ENCODE measurements at places on chromosomes 12 and 14.

DNA sequence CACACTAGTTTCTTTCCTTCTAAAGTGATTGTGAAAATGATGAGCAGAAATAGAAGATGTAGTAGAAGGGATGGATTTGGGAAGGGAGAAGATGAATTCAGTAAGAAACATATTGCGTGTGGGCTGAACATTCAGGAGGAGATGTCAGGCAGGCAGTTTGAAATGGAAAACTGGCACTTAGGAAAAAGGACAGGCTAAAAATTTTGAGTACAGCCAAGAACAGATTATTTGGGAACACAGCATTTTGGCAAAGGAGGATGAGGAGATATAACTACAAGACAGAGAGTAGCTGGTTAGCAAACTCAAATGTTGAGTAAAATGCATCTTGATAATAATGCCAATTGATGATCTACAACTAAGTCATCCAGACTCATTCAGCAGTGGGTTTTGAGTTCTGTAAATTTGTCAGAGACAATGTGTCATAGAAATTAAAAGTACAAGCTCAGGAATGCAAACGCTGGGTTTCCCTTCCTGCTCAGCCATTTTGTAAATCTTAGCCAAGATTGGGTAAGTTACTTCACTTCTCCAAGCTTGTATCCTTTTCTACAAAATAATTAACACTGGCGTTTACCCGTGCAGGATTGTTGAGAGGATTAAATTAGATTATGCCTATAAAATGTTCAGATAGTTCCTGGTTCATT lies 255.0 kb downstream of the NAV3 start:
- DNase-seq = no peak

DNA sequence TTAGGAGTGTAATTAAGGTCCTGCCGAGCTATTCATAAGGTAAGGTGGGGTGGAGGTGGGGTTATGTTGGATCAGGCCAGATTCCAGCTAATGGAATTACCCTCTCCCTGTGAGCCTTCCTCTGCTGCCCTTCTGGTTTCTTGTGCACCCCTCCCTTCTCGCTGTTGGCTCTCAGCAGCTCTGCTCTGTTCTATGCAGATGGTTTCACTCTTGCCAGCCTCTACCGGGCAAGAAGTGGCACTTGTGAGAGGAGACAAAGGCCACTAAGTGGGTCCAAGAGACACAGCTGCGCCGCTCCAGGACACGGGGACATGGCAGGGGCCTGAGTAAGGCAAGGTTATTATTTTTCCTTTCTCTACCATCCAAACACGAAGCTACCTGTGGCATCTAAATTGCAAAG lies 334.4 kb downstream of the EMP1 start:
- DNase-seq = no peak

DNA sequence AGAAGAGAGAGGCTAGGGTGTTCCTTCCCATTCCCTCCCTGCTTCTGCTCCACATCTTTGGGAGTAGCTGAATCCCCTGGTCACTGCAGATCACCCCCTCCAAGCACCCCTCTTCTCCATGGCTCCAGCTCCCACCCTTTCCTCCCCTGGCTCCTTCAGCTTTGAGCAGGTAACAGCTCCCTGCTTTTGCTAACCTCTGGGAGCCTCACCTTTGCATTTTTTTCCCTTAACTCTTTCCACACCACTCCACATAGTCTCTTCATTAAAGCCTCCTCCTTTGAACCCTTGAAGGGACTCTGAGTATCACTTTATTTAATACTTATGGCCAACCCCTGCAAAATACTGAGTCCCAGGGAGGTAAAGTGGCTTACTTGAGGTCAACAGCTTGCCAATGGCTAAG lies 25.7 kb upstream of the SERPINA6 start:
- no peak for DNase-seq

GRCh38 chr14:31265701-31266398 lies 58.3 kb upstream of the HECTD1 start:
- no peak for DNase-seq

DNA sequence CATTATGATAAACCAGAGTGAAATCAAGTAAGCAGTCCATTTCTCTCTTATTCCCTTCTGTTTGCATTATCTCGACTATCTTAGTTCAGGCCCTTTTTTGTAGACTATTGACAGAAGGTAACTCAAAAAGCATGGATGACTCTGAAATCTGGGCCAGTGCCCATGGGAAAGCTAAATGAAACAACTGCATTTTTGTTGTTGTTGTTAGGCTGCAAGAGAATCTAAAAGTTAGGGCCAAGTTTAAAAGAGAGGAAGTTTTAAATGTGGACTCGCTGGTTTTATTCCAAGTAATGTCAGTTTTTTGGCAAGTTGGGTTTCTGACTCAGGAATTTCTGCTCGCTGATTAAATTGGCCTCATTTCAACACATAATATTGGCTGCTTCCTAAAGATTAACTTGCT lies 201.1 kb downstream of the PIK3C2G start:
- DNase-seq = no peak

- peak; percentile 66 for DNase-seq
Observed at GRCh38 chr12:6335451-6336078, 6.3 kb downstream of the TNFRSF1A start.

GRCh38 chr14:94027566-94028449 lies 1.7 kb downstream of the OTUB2 start:
- no peak for DNase-seq

DNA sequence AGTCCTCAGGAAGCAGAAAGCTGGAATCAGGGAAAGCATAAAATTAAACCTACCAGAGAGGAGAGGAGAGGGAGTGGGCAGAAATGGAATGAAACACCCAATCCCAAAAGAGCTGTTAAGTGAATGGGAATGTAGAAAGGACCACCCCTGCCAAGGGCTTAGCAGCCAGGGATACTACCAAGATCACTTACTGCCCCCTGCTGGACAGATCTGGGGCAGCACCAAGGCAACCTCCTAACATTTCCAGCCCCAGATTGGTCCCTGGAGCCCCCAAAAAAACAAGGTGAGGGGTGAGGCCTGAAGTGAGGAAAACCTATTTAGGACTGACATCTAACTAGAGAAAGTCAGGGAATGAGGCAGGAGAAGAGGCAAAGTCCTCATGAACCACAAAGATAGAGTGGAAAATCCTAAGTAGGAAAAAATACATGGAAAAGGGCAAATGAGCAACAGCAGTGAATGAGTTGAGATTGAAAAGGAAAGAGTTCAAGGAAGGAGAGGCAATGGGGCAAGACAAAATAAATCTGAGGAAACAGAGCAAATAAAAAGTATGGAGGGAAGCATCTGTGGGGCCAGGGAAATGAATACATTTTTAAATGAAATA lies 11.2 kb upstream of the FKBP11 start:
- DNase-seq = peak; percentile 70

- DNase-seq = no peak
Observed at GRCh38 chr14:103317251-103317650, 16.8 kb upstream of the EIF5 start.

- DNase-seq = no peak
Observed at GRCh38 chr12:29599381-29599780, 101.9 kb upstream of the OVCH1 start.

- DNase-seq = no peak
Observed at GRCh38 chr12:32252199-32253073, 145.8 kb downstream of the BICD1 start.

GRCh38 chr12:125518074-125518473 lies 452.8 kb downstream of the AACS start:
- no peak for DNase-seq

- DNase-seq = no peak
Observed at GRCh38 chr12:6312529-6313325, 2.2 kb downstream of the PLEKHG6 start.
